ENCODE measurements at places on chromosomes 2 and 18.

- no peak for DNase-seq
Measured at GRCh38 chr2:12694990-12695774, 21.6 kb upstream of the TRIB2 start.

GRCh38 chr2:240364582-240364960 lies 70.9 kb upstream of the GPC1 start:
- DNase-seq = no peak

DNA sequence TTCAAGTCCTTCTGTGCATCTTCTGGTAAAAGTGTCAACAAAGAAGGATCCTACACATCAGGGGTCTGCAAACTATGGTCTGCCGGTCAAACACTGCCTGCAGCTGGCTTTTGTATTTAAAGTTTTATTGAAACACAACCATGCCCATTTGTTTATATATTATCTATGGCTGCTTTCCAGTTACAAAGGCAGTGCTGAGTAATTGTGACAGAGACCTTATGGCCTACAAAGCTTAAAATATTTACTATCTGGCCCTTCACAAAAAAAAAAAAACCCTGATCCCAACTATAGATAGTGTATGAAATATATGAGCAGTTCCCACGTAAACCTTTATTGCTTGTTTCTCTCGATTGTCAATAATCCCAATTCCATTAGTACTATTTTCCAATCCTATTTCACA lies 101.4 kb downstream of the RBMS1 start:
- no peak for DNase-seq

- DNase-seq = no peak
Measured at GRCh38 chr18:77016936-77017335, 115.6 kb downstream of the MBP start.

GRCh38 chr2:213266421-213266820 lies 17.8 kb upstream of the SPAG16 start:
- no peak for DNase-seq

DNA sequence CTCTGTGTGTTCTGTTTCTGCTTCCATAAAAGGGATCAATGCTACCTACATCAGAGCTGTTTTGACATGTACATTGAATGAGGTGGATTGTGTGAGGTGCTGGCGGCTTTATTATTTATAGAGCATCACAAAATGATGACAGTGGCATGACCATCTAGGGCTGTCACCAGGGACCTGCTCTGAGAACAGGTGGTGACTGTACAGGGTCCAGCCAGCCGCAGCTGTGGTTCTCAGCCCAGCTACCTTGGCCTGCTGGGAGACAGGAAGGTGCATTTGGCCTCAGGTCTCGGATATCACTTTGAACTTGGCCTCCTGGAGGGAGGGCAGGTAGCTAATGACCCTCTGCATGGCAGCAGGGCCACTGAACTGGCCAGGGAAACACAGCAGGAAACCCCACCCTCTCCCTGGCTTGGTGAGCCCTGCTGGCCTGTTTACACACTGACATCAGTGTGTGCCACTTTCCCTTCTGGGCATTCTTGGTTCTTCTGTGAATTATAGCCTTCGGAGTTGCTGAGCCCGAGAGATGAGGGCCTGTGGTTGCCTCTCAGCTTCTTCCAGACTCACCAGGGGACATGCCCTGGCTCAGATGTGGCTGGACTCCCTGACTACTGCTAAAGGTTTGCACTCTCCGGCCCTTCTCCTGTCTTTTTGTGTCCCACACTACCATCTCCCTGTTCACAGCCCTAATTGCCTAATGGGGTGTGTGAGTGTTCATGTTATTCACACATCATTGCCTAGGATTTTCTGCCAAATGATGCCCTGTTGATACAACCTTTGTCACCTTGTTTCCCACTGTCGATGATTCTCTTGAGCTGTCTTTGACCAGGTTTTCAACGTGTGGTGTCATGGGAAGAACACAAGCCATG lies 109.2 kb upstream of the RAB12 start:
- no peak for DNase-seq
